ENCODE measurements at places on chromosomes 3 and 15.

- peak; percentile 54 for DNase-seq
These were observed 315.9 kb downstream of the ZIC4 start for GRCh38 chr3:147090461-147090860.

GRCh38 chr15:93362821-93363220, 273.8 kb upstream of the RGMA start:
- no peak for DNase-seq

GRCh38 chr3:125594125-125594524, 1.2 kb downstream of the OSBPL11 start:
- DNase-seq, result no peak

DNA sequence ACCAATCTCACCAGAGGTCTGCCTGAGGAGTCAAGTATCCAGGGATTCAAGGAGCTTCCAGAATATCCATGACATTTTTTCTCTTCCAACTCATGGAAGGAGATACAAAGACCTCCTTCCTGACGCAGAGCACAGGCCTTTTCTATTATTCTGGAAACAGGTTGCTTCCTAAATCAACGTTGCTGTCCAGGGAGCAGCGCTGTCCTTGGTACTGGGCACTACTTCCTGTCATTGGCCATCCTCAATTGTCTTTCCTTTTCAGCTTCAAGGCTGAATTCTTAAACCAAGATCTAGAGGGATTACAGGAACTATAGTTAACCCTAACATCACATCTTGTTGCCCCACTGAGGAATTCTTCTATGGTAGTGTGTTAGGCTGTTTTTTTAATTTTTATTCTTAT, 50.4 kb upstream of the TBC1D21 start:
- peak; percentile 31 for DNase-seq

GRCh38 chr3:59555593-59556315, 505.9 kb upstream of the CFAP20DC start:
- DNase-seq, result peak; percentile 24

GRCh38 chr3:168598250-168598649, 502.5 kb upstream of the GOLIM4 start:
- no peak for DNase-seq

GRCh38 chr3:56704706-56705105, 21.6 kb upstream of the TASOR start:
- DNase-seq, result no peak

DNA sequence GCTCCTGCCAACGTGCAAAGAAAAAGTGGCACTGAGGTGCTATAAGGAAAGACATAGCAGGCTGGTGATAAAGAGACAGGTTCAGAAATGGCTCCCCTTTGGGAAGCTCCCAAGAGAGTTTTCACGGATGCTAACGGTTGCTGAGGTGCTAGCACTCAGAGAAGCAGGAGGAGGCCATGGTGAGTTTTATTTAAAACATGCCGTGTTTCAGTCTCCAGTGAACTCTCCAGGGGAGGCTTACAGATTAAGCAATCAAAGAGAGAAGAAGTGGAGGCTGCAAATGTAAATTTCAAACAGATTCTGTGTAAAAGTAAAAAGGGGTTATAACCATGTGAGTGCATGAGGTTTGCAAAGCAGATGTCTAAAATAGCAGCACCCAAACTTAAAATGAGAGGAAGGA, 346.2 kb downstream of the NTRK3 start:
- DNase-seq, result no peak

DNA sequence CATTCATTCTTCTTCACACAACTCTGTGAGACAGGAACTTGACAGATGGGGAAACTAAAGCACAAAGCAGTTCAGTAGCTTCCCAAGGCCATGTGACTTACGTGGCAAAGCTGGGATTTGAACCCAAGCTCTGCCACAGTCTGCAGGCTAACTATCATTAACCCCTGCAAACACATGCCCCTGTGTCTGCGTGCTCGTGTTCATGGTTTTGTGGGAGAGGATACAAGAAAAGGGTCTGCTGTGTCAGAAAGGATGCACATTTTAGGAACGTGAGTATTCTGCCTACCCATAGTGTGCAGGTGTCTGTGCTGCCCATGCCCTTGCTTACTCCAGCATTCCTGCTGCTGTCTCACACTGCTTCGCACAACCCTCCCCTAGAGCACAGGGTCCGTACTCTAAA, 137.0 kb downstream of the CHDH start:
- DNase-seq, result no peak

- DNase-seq, result no peak
These were observed 104.4 kb downstream of the RPL22L1 start for GRCh38 chr3:170765419-170766078.

DNA sequence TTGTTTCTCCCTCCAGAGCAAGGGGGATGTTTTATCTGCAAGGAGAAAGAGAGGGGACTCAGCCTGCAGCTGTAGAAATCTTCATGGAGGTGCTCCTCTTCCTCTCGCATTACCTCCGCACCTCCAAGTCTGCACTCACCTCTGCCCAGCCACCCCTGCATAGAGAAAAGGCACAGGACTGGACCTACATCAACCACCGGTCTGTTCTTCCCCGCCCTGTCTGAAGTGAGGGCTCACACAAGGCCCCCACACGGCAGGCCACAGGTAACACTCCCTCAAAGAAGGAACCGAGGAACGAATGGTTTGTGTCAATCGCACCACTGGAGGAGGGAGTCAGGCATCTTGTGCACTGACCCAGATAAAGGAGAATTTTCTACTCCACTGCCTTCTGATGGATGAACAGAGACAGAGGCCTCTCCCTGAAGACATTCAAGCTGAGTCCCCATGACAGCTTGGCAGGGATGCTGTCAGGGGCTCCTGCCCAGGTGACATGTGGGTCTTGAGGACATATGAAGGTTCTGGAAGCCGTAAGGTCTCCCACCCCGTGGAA, 260.3 kb downstream of the XXYLT1 start:
- DNase-seq, result no peak

DNA sequence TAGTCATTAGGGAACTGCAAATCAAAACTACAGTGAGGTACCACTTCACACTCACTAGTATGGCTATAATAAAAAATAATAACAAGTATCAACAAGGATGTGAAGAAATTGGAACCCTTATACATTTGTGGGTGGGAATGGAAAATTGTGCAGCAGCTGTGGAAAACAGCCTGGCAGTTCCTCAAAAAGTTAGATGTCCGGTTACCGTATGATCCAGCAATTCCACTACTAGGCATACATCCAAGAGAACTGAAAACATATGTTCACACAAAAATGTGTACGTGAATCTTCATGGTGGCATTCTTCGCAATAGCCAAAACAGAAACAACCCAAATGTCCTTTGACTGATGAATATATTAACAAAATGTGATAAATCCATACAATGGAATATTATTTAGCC, 187.9 kb upstream of the LYSMD4 start:
- peak; percentile 3 for DNase-seq

DNA sequence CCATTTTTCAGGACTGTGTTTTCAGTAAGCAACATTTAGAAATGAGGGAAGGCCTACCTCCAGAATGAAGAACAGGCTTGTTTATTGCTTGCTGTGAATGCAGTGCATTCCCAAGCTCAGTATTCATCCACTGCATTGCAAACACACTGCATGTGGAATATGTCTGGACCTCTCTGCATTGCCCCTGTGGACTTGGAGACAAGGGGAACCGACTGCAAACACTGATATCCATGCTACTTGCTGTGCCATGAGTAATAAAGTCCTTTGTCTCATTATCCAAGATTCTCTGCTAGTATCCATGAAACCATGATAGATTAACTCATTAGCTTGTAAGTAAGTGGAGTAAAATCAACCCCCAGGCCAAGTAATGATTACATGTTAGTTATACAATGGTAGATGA, 301.2 kb upstream of the NR2E3 start:
- no peak for DNase-seq

GRCh38 chr3:126959921-126960603, 22.9 kb upstream of the PLXNA1 start:
- no peak for DNase-seq

- DNase-seq, result no peak
These were observed 97.0 kb upstream of the LIPC start for GRCh38 chr15:58334803-58335202.

GRCh38 chr3:101548527-101549105, 13.1 kb upstream of the TRMT10C start:
- DNase-seq, result no peak

- DNase-seq, result no peak
These were observed 5.8 kb downstream of the NLGN1 start for GRCh38 chr3:173403376-173403775.

DNA sequence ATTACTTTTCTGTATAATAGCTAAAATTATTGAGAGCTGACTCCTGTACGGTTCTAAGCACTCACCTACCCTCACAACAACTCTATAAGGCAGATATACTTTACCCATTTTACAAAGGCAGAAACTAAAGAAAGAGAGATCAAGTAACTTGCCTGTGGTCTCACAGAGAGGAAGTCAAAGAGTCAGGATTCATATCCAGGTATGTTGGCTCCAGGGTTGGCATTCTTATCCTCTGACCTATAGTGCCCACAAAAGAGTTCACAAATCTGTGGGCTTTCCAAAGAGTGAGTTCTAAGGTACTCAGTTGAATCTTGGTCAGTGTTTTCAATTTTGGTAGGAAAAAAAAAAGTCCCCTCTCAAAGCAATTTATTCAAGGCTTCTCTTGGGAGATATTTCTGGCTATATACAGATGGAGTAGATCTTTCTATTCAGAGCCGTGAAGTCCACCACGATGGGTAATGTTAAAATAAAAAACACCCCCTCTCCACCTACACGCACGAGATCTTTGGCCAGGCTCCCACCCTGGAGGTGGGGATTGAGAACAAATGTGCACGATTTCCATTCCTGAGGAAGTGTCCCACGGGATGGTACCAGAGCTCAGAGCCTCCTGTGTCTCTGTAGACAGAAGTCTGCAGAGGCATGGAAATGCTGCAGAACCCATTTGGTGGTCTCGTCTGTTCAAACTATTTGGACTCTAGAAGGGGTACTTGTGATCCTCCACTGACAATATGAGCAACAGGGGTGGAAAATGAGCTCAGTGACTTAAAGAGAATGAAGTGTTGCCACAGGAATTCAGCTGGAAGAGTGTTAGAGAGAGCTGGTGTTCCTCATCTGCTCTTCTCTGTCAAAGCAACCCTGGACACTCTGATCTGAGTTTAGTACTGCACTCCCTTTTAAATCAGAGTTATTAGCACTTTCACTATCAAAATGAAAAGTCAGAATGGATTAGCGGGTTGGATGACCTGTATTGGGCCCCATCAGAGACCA, 212.1 kb upstream of the EIF1B start:
- peak; percentile 29 for DNase-seq
